ENCODE measurements at places on chromosomes 13 and 19.

GRCh38 chr19:30656520-30657100 is 284.4 kb downstream of the ZNF536 start:
- no peak for DNase-seq

GRCh38 chr19:31235806-31236205 is 113.4 kb downstream of the TSHZ3 start:
- no peak for DNase-seq

- no peak for DNase-seq
These were observed 551.0 kb upstream of the ATXN8OS start for GRCh38 chr13:69556540-69557196.

DNA sequence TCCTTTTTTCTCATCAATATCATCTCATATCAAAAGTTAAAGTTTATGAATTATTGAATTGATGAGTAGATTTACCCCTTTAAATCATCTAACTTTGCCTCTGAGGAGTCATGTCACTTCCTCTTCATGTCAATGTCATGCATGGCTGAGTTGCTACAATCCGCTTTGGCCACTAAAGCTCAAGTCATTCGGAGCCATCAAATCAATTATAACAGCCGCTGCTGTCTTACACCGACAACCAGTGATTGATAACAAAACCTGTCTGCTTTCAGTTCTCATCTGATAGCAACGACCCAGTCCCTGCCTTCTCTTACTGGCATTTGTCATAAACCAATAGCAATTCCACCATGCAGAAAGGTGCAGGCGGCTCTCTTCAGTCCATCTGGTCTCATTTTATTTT is 429.3 kb downstream of the DIAPH3 start:
- no peak for DNase-seq

DNA sequence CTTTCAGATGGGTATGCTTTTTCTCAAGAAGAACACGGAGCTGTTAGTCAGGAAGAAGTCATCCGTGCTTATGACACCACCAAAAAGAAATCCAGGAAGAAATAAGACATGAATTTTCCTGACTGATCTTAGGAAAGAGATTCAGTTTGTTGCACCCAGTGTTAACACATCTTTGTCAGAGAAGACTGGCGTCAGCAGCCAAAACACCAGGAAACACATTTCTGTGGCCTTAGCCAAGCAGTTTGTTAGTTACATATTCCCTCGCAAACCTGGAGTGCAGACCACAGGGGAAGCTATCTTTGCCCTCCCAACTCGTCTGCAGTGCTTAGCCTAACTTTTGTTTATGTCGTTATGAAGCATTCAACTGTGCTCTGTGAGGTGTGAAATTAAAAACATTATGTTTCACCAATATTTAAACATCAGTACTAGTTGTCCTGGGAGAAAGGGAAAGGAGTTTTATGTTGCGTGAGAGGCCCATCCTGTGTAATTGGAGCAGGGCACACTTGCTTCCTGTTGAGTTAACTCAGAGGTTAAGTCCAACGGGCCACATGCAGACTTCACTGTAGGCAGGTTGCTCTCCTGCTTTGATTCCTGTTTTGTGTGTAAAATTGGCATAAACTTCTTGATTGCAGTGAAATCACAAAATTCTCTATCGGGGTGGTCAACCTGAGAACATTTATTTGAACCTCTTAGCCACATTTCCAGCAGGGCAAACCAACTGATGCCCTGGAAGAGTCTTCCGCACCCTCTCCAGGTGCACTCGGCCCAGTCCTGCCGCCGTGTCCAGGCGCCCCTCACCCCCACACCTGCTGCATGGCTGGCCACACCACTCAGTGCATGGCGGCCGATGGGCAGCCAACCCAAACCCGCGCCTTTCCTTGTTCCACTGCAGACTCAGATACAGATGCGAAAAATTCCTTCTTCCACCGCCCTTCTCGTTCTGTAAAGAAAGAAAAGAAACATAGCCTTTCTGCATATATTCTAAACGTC is 31.6 kb downstream of the SHISA2 start:
- DNase-seq = no peak

GRCh38 chr13:78603240-78603957 is at the start of gene POU4F1:
TSS of gene POU4F1 (minus strand) at chr13:78603552. CDS start at chr13:78603326, 226 bp downstream.
- no peak for DNase-seq

DNA sequence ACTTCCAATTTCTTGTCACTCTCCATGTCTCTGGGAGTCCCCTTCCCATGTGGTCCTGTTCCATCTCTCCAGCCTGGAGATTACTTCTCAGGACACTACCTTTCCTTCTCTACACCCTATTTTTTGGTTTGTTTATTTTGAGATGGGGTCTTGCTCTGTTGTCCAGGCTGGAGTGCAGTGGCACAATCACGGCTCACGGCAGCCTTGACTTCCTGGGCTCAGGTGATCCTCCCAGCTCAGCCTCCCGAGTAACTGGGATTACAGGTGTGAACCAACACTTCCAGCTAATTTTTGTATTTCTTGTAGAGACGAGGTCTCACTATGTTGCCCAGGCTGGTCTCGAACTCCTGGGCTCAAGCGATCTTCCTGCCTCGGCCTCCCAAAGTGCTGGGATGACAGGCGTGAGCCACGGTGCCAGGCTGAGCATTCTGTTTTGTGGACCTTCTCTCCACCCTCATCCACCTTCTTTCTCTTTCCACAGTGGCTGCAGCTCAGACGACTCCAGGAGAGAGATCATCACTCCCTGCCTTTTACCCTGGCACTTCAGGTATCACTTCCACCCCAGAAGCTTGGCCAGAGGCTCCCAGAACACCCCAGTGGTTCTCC is 644 bp downstream of the HCST start:
- no peak for DNase-seq

DNA sequence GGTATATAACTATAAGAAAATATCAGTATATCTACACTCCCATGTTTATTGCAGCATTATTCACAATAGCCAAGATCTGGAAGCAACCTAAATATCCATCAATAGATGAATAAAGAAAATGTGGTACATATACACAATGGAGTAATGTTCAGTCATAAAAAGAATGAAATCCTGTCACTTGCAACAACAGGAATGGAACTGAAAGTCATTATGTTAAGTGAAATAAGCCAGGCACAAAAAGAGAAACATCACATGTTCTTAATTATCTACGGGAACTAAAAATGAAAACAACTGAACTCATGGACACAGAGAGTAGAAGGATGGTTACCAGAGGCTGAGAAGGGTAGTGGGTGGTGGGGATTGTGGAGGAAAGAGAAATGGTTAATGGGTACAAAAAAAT is 665.2 kb downstream of the TBC1D4 start:
- no peak for DNase-seq

GRCh38 chr13:99797691-99798090 is 173.9 kb downstream of the ZIC5 start:
- no peak for DNase-seq

GRCh38 chr13:100976993-100977392 is 302.4 kb upstream of the TMTC4 start:
- no peak for DNase-seq

DNA sequence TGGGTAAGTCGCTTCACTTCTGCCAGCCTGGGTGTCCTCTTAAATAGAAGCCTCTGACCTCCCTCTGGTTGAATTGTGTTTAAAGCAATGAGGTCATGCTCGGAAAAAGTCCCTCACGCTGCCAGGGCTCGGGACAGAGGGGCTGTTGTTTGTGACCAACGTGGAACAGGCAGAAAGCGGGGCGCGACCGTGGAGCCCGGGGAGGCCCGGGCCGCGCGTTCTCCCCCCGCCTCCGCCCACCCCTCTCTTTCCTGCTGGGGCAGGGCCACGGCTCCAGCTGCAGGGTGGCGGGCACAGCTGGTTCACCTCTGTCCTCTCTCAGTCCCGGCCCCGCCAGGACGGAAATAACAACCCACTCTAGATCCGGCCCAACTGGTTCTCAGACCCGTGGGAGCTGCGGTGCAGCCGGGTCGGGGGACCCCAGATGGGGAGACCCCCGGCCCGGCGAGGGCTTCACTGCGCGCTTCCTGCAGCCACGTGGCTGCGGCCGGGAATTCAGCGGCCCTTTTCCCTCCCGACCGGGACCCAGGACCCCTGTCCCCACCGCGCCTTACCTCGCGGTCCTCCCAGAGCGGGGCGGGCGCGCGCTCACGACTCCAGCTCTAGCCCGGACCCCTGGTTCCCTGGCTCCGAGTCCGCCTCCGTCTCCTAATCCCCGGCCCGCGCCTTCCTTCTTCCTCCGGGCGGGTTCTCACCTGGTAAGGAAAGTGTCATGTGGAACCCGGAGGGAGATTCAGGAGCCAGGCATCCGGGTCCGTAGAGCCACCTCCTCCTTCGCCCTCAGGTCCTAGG is 1.9 kb downstream of the CDC42EP5 start:
- no peak for DNase-seq

DNA sequence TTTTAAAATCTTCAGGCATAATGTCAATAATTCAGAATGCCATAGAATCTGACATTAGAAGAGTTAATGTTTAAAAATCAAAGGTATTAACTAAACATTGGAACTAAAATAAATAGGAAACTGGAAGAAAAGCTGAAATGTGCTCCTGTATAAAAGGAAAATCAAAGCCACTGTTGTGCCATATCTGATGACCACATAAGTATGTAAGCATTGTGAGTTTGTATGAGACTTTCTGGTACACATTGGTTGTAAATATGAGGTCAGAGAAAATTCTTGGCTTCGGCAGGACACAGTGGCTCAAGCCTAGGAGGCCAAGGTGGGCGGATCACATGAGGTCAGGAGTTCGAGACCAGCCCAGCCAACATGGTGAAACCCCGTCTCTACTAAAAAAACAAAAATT is 48.3 kb upstream of the INTS6 start:
- no peak for DNase-seq

- no peak for DNase-seq
These were observed 78.6 kb downstream of the SPACA7 start for GRCh38 chr13:112454648-112455334.

DNA sequence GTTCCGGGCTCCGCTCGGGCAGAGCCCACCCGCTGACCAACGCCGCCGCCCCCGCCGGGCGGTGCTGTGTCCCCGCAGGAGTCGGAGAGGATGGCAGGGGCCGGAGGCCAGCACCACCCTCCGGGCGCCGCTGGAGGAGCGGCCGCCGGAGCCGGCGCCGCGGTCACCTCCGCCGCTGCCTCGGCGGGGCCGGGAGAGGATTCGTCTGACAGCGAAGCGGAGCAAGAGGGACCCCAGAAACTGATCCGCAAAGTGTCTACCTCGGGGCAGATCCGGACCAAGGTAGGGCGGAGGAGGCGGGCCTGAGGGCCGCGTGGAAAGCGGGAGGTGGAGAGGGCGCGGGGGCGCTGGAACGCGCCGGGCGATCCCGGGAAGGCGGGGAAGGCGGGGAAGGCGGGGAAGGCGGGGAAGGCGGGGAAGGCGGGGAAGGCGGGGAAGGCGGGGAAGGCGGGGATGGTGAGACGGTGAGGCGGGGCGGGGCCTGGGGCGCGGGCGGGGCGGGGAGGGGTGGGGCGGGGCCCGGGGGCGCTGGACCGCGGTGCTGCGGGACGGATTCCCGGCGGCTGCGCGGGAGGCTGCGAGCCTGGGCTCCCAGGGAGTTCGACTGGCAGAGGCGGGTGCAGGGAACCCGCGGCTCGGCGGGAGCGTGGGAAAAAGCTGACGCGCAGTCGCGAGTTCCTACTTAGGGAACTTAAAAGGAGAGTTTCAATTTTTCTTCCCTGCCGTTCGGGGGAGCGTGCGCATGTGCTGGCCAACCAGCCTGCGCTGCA is 421 bp downstream of the DGKH start:
- DNase-seq = peak; percentile 81

DNA sequence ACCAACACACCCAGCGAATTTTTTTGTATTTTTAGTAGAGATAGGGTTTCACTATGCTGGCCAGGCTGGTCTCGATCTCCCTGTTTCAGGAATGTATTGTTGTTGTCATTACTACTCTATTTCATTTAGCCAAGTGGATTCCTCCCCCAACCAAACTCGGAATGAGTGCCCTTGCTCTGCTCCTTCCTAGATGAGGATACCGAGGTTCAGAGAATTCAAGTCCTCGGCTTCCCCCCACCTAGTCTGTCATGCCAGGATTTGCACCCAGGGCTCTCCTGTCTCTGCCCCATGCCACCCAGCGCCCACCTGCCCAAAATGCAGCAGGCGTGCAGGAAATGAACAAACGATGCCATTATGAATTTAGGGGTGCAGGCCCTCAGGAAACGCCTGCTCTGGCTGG is 3.5 kb upstream of the SPACA4 start:
- no peak for DNase-seq

GRCh38 chr13:21670006-21670882 is 629 bp upstream of the FGF9 start:
- DNase-seq = peak; percentile 3

DNA sequence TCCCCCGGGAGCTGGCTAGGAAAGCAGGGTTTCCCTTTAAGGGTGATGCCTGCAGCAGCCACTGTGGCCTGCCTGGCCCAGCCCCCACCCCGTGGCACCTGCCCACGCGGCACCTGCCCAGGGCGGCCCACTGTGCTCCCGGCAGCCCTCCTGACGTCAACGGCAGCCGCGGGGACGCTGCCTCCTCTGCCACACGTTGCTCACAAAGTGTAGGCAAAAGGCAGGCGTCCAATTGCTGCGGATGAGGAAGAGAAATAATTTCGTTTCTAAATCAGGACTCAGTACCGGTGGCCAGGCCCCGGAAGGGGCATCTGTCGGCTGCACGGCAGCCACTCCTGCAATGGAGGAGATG is 122.3 kb downstream of the URI1 start:
- no peak for DNase-seq

GRCh38 chr13:43985422-43986072 is 105.8 kb downstream of the LACC1 start:
- no peak for DNase-seq

DNA sequence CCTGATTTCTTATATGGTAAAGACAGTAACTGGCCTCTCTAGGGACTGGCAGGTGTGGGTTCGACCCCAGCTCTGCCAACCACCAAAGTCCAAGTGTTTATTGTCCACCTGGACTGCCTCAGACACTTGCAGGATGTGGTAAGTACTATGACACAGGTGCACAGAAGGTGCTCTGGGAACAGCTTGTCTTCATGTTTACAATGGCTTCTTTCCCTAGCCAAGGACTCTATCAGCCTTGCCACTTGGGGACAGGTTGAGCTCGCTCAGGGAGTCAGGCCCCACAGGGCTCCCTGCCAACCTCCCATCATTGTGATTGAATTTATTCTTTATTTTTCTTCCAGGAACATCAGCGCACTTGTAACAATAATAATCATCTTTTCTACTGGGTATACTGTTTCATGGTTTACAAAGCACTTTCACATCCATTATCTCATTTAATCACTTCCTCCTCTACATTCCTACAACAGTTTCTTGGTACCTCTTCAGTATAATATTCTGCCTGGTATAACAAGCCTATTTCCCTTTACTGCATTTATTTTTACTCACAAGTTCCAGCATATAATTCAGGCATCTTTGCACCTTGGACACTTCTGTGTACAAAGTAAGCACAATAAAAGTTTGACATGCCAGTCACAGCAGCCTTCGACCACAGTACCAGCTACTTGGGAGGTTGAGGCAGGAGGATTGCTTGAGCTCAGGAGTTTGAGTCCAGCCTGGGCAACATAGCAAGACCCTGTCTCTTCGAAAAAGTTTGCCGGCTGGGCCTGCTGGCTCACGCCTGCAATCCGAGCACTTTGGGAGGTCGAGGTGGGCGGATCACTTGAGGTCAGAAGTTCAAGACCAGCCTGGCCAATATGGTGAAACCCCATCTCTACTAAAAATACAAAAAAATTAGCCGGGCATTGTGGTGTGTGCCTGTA is 24.2 kb upstream of the GATAD2A start:
- DNase-seq = no peak

GRCh38 chr19:16208064-16208759 is 10.5 kb downstream of the AP1M1 start:
- DNase-seq = no peak

Data from NCI-H226 (cell line).